ENCODE measurements at places on chromosomes 5 and 9. TPM values are rescaled to one million over a fixed set of nuclear protein-coding genes. Genes with fewer than 3 reads are reported as not detected.

DNA sequence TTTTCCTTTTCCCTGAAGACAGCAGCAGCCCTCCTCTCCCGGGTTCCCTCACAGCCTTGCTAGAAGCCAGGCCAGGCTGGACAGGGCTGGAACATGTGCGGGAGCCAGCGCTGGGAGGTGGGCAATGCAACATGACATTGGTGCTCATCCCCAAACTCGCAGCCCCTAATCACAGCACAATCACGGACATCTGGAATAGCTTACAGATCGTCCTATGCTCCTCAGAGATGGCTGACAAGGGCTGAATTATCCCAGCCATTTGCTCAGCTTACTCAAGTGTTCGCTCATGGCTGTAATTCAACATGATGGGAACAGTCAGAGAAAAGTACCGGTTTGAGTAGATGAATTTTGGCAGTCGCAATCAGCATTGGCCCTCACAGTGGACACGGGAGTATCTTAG is 49.8 kb downstream of the FSTL4 start:
- DNase-seq: no peak

DNA sequence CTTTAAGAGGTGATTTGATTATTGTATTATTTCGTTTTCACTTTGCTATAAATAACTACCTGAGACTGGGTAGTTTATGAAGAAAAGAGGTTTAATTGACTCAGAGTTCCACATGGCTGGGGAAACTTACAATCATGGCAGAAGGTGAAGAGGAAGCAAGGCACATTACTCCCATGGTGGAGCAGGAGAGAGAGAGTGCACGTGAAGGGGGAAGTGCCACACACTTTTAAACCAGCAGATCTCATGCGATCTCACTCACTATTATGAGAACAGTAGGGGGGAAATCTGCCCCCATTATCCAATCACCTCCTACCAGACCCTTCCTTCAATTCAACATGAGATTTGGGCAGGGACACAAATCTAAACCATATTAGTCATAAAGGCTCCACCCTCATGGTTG is 36.1 kb upstream of the NDFIP1 start:
- no peak for DNase-seq

- DNase-seq: no peak
Observed at GRCh38 chr9:3804103-3804502, 278.3 kb upstream of the RFX3 start.

Gene EIF4E1B
- total RNA-seq: not detected

- no peak for DNase-seq
Observed at GRCh38 chr5:55763746-55764420, 26.0 kb downstream of the DDX4 start.

Gene CFAP77
- total RNA-seq: 0.70 TPM

GRCh38 chr9:72931437-72931836 is 21.4 kb downstream of the ALDH1A1 start:
- DNase-seq: no peak

GRCh38 chr9:83991355-83991754 is 10.8 kb downstream of the RMI1 start:
- no peak for DNase-seq

Gene GCNT1
- total RNA-seq: 59.3 TPM

DNA sequence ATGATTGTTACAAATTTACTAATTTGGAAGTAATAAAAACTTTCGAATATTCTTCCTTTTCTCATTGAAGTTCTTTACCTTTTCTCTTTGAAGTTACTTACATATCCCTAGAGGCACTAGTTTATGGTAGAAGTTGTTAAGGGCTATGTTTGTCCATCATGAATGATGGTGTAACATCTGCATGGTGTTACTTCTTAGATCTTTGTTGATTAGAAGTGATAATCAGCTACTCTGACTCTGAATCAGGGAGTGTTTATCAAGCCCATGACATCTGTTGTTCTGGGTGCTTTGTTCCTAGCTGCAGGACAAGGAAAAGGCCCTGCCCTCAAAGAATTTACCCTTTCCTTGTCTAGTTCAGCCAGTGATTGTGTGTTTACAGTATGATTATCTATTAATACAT is 32.9 kb downstream of the MAP3K1 start:
- no peak for DNase-seq

DNA sequence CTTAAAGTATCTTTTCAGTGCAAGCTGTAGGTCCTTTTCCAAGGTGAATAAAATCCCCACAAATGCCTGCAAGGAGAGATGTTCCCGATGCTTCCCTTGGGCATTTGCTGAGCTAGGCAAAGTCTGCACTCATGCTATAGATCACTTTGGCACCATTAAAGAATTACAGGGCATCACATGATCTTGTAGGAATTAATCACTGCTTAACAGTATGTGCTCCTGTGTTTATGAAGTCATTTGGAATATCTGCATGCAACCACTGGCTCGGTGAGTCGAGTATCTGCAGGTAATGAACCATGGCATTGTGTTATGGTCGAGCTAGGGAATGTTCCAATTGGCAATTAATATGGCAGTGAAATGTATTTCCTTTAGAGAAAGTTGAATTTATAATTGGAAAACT is 615.1 kb downstream of the TLE1 start:
- no peak for DNase-seq

- peak; percentile 71 for DNase-seq
Observed at GRCh38 chr5:137320056-137321045, 178.8 kb downstream of the SPOCK1 start.

Gene DMGDH
- 0.16 TPM for total RNA-seq

Gene ENC1
- total RNA-seq: 151 TPM

- no peak for DNase-seq
Observed at GRCh38 chr5:36392818-36393217, 91.1 kb upstream of the RANBP3L start.

Gene SERF1A
- 10.2 TPM for total RNA-seq

- no peak for DNase-seq
Observed at GRCh38 chr5:140635291-140636257, 2.6 kb upstream of the CD14 start.

GRCh38 chr5:88940713-88941112 is 57.7 kb upstream of the MEF2C start:
- no peak for DNase-seq

Gene ZNF354C
- 7.7 TPM for total RNA-seq

Measured in hepatocyte (in vitro differentiated cells).